ENCODE measurements at places on chromosomes 11 and 22.

GRCh38 chr11:131913267-131913666 lies 542.9 kb downstream of the NTM start:
- DNase-seq: no peak

- no peak for DNase-seq
Measured at GRCh38 chr11:15754221-15754620, 602.1 kb downstream of the SOX6 start.

DNA sequence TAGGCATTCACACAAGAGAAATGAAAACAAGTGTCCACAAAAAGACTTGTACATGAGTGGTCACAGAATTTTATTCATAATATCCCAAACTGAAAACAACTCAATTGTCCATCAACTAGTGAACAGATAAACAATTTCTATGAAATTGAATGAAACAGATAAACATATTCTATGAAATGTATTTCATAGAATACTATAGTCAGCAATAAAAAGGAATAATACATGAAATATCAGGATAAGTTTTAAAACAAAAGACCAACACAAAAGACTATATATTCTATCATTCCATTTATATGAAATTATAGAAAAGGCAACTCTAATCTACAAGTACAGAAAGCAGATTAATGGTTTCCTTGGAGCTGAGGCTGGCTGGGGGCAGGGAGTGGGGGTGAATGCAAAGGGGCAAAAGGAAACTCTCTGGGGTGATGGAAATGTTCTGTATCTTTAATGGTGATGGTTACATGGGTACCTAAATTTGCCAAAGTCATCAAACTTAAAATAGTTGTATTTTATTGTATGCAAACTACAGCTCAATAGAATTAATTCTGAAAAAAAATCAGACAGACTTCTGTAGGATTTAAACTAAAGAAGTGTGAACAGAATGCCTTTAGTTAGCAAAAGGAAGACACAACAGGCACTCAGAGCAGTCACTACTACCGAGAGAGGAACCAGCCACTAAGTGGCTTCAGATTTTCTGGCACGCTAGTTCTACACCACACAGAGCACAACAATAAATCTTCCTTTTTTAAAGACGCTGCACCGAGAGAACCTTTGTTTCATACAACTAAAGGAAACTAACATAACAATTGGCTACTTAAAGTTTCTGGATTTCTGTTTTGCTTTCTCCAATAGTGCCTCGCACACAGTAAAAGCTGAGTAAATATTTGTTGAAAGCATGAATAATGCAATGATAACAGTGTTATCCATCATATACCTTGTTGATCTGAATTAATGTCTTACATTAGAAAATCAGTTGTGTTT lies 15.4 kb downstream of the CCDC34 start:
- no peak for DNase-seq

GRCh38 chr11:111329306-111330204 lies 31.2 kb downstream of the POU2AF3 start:
- DNase-seq: no peak
